ENCODE measurements at places on chromosomes 3 and 15.

DNA sequence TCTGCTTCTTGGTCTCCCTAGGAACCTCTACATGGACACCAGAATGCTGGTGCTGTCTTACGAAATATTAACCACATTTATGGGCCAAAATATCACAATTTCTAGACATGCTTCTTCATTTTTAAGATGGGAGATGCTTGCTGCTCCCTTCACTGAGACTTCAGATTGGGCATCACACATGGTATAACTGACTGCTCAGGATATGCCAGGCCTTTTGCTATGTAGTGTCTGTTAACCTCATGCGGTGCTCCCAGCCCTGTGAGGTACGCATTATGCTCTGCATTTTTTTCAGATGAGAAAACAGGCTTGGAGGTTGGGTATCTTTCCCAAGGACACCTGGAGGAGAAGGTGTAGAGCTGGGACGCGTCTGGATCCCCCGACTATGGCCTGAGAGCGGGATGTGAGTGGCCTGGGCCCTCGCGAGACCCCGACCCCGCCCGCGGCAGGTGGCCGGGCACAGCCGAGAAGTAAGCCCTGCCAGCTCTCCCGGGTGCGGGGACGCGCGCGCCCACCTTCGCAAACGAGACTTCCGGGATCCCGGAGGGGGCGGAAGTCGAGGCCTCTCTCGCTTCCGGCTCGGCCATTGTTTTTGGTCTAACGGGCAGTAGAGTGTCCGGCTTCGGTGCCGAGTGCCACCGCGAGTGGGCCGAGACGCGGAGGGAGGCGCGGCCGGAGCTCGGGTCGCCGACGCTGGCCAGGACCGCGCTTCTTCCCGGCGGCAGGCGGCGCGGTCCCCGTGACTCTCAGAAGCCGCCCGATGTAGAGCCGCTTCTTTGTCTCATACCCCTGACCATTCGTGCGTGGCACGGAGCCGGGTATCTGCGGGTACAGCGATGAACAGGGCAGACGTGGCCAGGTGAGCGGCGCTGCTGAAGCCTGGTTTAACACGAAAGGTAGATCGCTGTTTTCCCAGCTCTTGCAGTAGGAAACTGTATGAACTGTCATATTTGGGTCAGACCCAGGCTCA is at the start of gene ZKSCAN7:
ZKSCAN7 (plus strand) TSS at position 568 of the 967 bp plus-strand sequence. CDS start 1,855 bp downstream, outside the sequence.
- peak; percentile 55 for DNase-seq

- DNase-seq: no peak
Observed at GRCh38 chr15:37080261-37080921, 20.0 kb downstream of the MEIS2 start.

GRCh38 chr3:188037965-188038581 is 115.9 kb upstream of the LPP start:
- no peak for DNase-seq

DNA sequence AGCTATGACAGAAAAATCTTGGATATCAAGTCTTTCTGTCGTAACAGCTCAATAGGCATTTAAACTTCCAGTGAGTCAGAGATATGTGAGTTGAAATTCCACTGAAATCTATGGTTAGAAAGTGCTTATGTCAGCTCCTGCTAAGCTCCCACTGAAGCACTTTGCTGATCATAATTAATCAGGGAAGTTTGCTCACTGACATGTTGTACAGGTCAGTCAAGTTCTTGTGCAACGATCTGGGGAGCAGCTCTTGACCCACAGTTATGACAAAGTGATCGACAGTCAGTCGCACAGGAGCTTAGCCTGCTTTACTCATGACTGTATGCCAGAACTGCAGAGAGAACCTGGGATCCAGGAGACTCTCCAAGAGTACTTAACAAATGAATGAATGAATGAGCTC is 453.5 kb downstream of the SOX2 start:
- no peak for DNase-seq

GRCh38 chr15:39110336-39110735 is 470.5 kb upstream of the THBS1 start:
- no peak for DNase-seq

- DNase-seq: no peak
Observed at GRCh38 chr15:69854521-69855181, 243.1 kb downstream of the TLE3 start.

GRCh38 chr3:13507247-13507569 is 27.1 kb downstream of the HDAC11 start:
- DNase-seq: no peak

DNA sequence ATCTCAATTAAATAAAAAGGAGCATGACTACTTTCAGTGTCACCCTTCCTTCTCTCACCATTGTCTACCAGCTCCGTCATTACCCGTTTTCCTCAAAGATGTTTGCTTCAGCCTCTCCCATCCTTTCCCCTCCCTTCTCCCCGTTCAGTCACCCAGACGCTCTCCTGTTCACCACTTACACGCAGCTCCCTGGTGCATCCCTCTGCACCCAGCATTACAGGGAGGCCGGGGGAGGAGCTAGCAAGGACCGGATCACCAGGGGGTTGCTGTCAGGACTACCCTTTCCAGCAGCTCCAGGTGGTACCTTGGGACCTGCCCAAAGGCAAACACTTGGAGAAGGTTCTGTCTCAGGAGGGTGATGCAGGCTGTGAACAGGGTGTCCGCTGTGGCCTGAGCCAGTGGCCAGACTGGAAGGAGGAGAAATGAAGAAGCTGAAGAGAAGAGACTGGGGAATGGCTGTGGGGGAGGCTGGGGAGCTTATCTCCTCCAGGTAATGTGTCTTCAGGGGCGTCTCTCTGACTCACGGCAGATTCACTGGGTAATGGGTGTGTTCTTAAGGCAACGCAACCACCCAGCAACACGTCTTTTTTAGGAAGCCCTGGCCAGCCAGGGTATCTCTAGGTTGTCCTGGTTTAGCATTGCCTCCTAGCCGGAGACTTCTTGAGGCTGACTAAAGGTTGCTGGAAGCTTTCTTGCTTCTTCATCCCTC is 21.8 kb upstream of the BDH1 start:
- DNase-seq: no peak

GRCh38 chr3:189398656-189399055 is 226.9 kb downstream of the TPRG1 start:
- DNase-seq: no peak

DNA sequence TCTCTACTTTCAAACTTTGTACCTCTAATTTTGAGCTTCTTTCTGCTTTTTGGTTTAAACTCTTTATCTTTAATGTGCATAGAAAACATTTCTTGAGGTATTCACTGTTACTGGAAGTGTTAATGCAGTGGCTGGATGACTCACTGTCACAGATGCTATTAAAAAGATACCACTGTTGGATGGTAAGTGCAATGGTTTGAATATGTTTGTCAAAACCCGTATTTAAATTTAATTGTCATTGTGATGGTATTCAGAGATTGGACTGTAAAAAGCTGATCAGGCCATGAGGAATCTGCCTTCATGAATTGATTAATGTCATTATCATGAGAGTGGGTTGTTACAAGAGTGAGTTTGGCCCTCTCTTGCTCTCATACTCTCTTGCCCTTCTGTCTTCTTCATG is 70.6 kb downstream of the AP4E1 start:
- DNase-seq: no peak

DNA sequence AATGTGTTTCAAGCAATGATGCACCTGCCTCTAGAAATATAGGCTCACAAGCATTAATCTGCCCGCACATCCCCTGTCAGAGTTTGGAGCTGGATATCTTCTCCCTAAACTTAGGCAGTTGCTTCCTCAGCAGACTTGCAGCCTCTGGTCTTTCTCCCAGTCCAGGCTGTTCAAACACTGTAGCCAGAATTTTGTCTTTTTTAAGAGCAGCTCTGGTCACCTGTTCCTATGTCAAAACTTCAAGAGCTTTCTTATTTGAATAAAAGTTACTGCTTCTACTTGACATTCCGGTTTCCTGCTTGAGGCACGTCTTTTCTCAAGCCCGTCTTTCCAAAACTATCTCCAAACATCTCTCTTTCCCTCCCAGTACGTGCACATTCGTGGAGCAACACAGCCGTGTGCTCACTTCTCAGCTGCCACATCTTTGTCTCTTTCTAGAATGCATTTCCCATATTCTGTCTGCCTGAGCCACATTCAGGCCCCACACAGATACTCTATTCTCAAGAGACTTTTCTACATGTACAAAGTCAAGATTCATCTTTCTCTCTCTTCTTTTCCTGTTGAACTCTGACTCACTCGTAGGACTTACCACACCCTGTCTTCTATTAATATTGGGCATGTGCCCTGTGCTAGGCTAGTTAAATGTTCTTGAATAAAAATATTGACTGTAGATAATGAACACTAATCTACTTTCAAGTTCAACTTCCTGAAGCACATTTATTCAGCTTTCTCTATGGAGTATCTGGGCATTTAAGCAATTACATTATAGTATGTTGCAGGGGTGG is 307.7 kb upstream of the SOX2 start:
- DNase-seq: no peak

GRCh38 chr3:150443331-150443741 is 35.2 kb downstream of the TSC22D2 start:
- no peak for DNase-seq

DNA sequence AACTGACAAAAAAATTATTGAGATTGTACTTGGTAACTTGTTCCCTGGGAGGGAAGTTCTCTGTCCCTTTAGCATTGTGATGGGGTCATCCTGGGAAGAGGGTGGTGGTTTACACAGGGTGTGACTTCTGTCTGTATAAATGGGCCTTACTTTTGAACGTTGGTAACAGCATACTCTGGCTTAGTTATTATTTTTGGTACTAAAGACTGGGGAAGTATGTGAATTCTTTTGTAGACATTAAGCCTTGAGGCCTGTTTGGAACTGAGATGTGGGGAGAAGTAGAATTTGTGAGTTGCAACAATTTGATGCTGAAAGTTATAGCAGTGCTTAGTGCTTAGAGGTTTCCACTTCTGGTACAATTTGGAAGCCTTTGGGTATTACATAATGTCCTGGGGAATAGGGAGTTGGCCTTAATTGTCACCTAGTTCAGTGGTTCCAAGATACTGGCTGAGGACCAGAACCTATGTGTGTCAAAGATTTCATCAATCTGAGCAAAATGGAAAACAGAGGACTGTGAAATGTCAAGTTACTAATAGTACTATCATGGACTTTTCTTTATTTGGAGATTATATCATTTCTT is 15.9 kb downstream of the TLNRD1 start:
- no peak for DNase-seq

DNA sequence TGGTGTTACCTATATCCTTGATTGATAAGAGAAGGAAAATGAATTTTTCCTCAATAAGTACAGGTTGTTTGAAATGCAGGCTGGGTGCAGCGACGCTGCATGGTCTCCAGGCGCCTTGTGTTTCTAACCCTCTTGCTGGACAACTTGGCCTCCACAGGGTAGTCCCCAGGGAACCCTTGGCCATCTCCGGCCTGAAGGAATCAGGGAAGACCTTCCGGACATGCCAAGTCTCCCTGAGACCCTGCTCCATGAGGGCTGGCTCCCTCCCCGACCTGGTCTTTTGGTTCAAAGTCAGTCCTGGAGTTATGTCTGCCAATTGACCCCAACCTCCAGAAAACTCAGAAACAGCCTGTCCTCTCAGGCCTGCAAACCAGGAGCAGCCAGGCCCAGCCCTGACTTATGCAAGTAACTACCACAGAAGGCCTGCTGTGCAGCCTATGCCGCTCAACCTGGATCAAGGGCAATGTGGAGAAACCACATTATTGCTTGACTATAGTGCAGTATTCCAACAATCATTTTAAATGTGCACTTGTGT is 98.3 kb downstream of the LIPC start:
- no peak for DNase-seq

GRCh38 chr3:130548356-130548755 is 31.4 kb downstream of the COL6A6 start:
- no peak for DNase-seq

- DNase-seq: peak; percentile 37
Observed at GRCh38 chr3:101963902-101964362, 114.6 kb downstream of the NFKBIZ start.

- DNase-seq: no peak
Observed at GRCh38 chr3:39428745-39429201, 22.3 kb downstream of the RPSA start.

DNA sequence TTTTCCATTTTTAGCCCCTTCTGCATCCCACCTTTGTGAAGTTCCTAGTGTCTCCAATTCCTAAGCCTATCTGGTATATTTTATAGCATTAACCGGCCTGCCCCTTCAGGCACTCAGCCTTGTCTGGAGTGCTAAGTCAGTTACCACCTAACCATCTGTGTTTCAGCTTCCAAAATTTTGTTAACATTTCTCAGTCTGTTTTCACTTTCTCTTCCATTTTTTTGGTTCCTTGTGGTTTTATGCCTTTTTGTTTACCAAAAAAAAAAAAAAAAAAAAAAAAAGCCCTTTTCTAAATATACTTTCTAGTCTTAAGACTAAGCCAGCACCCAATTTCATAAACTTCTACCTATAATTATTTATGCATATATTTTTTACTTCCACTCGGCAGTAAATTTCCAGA is 92.4 kb downstream of the CSNK1G1 start:
- no peak for DNase-seq

DNA sequence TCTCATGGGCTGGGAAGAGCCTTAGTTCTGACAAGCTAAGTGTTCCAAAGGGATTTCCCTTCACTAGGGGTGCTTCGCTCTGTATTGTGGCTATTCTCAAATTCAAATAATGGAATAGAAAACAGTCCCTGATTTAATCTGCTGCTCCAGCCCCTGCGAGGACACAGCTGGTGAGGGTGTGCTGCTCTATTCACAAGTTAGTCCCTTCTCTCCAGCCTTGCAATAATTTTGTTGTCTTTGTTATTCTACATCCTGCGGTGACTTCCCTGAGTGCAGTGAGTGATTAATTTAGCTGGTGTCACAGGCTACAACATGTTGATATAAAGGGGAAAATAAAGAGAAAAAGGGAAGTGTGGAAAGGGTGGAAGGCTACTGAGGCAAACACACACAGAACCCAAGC is 180.5 kb upstream of the VEPH1 start:
- no peak for DNase-seq

GRCh38 chr3:112602217-112602838 is 38.6 kb downstream of the CCDC80 start:
- DNase-seq: no peak

GRCh38 chr3:78978037-78978436 is 789.8 kb downstream of the ROBO1 start:
- no peak for DNase-seq

DNA sequence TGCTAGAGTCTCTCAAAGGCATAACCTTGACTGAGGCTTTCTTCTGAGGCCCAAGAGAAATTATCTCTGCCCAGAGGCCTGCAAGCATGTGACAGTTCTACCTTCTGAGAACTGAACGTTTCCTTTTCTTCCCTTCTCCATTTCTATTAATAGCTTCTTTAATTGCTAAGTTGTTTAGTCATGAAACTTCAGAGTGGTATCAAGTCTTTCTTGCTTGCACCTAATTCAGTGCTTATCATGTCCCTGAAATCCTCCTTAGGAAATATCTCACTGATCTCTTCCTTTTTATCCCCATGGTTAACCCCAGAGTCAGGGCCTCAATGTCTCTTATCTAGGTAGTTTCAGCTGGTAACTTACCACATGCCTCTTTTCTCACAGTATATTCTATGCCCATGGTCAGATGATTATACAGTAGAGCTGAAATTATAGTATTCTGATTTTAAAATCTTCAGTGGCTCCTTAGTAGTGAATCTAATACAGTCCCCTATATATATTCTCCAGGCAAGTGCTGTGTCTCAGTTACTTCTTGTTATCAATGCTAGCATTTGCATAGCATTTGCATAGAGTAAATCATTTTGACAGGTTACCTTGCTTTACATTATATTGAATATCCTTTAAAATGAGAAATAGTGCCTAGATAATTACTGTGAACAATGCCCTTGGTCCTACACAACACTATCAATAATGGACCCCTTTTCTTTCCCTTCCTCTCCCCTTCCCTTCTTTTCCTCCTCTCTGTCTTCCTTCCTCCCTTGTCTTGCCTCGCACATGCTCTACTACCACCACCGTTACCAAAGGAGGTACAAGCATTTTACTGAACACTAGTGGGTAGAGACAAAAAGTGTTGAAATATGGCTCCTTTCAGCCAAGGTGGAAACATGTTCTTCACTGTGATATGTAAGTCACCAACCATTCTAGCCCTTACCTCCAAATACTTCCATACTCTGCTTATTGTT is 33.0 kb downstream of the KBTBD8 start:
- DNase-seq: no peak
